ENCODE measurements at places on chromosomes 3 and 15.

- no peak for DNase-seq
Observed at GRCh38 chr15:88470625-88471372, 3.3 kb downstream of the MRPS11 start.

DNA sequence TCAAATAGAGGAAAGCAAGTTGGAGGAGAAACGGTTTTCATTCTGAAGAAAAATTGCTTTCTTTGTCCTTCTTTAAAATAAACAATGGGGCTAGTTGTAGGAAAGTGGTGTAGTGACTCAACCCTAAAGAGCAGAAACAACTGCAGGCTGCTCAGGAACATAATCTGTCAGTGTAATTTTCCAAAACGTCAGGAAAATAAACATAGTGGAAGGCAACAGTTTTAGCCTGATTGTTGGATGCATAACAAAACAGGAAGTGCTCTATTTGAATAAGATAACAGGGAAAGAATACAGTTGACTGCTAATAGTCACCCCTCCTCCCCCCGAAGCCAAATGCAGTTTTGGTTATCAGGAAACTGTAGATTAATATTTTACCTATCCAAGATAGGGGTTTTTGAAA, 167.6 kb downstream of the ECT2 start:
- DNase-seq: no peak

- no peak for DNase-seq
Observed at GRCh38 chr3:107800710-107801109, 277.9 kb downstream of the BBX start.

- no peak for DNase-seq
Observed at GRCh38 chr15:95812491-95812890, 518.0 kb upstream of the NR2F2 start.

- DNase-seq: no peak
Observed at GRCh38 chr15:66891776-66892175, 173.6 kb upstream of the SMAD3 start.

GRCh38 chr3:93983408-93983807, 3.5 kb downstream of the ARL13B start:
- no peak for DNase-seq

DNA sequence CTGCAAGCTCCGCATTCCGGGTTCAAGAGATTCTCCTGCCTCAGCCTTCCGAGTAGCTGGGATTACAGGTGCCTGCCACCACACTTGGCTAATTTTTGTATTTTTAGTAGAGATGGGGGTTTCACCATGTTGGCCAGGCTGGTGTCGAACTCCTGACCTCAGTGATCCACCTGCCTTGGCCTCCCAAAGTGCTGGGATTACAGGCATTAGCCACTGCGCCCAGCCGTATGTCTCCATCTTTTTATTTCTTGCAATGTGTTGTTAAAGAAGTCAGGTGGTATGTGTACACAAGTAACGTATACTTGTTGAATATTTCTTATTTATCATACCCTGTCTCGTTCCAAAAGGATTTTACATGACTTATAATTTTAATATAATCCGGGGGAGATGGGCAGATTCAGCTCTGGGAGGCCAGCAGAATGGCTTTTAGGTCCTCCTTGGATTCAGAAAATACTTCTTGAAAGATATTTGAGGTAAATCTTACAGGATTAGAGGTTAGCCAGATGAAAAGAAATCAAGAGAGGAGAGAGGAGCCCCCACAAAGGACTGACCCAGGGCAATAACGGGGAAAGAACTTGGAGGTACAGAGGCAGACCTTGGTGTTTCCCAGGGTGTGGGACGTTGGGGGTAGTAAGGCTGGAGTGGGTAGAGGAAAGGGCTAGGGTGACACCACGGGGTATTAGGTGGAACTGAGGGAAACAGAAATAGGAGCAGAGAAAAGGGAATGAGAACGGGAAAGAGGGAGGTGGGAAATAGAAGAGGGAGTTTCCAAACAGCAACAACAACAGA, 27.2 kb upstream of the MUC20 start:
- DNase-seq: no peak

DNA sequence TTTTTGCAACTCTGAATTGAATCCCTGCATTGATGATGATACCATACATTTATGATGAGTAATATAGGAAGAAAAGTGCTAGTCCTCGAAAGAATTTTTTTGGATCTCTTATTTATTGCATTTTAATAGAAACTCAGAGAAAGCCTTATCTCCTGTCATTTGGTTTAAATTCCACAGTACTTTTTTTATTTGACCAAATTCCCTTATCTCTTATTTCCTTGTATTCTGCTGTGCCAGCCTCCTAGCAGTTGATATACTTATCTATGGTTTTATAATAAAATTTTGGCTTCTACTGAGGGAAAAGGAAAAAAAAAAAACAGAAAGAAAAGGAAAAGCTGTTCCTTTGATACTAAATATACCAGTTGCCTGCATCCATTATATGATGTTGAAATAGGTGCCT, 535.1 kb upstream of the NR2F2 start:
- DNase-seq: no peak

DNA sequence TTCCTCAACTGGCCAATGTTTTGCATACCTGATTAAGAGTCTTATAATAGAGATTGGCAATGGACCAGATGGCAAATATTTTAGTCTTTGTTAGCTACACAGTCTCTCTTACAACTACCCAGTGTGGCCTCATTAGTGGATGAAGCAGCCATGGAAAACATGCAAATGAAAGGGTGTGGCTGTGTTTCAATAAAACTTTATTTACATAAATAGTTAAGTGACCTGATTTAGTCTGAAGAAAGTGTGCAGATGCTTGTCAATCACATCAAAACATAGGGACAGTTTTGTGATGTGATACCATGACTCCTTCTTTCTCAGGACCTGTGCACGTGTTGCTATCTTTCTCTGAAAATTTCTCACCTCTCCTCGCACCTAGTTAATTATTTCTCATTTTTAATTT, 309.8 kb upstream of the GRM7 start:
- no peak for DNase-seq

- DNase-seq: no peak
Observed at GRCh38 chr15:28901987-28902745, 16.4 kb downstream of the APBA2 start.

DNA sequence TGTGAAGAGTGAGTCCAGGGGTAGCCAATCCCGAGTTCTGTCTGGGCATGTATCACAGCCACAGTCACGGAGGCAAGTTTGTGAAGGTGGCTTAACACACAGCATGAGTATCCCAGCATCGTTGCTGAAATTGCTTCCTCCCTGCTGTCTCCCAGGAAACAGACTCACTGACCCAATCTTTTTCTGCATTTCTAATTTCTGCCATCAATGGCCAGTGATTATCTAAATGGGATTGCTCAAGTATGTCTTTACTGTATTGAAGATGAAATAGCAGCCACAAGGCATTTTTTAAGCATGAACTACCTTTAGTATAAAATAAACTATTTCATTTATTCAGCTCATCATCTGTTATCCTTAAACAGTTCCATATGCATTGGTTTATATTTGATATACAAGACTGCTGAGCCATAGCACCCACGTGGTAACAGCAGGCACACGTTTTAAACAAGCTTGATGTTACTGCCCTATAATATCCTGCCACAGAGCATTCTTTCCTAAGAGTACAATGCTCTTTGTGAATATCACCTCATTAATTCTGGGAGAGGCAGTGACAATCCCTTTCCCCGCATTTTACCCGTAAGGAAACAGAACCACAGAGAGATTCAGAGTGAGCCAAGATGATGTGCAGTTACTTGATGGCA, 276.6 kb upstream of the THBS1 start:
- no peak for DNase-seq

DNA sequence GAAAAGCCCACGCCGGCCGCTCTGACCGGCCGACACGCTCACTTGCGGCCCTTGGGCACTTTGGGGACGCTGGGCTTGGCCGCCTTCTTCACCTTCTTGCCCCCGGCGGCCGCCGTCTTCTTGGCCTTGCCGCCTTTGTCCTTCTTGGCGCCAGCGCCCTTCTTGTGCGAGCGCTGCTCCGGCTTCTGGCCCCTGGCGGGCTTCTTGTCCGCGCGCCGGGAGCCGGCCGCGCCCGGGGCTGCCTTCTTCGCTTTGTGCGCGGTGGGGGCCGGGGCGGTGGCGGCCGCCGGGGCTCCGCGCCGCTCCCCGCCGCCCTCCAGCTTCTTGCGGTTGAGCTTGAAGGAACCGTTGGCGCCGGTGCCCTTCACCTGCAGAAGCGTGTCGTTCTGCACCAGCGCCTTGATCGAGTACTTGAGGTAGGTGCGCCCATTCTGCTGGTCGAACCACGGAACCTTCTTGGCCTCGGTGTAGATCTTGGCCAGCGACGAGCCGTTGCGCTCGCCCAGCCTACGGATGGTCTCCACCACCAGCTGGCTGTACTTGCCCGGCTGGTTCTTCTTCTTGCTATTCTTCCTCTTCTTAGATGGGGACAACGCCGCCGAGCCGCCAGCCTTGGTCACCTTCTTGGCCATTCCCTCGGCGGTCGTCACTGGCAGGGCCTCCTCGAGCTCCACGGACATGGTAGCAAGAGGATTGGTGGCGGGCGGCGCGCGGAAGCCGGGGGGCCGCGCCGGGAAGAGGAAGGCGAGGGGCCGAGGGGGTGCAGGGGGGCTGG, 36.7 kb downstream of the HMCES start:
- DNase-seq: no peak

GRCh38 chr3:139353920-139354556, 10.2 kb downstream of the MRPS22 start:
- no peak for DNase-seq

DNA sequence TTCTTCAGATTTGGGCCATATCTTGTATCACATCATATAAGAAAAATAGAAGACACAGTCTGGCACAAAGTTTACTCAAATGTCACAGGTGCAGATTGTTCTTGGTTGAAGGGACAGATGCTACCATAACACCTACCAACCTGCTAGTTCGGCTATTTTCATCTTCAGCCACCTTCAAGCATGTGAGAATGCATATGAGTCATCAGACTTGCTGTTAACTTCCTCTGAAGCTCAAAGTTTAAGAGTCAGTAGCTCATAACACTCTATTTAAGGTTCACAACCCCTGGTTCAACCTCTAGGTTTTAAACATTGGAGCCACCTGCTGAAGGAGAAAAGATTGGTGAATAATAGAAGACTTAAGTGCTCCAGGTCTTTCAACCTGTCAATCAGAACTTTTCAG, 522.8 kb downstream of the NLGN1 start:
- no peak for DNase-seq

GRCh38 chr3:45181496-45181895, 35.3 kb upstream of the CDCP1 start:
- no peak for DNase-seq

DNA sequence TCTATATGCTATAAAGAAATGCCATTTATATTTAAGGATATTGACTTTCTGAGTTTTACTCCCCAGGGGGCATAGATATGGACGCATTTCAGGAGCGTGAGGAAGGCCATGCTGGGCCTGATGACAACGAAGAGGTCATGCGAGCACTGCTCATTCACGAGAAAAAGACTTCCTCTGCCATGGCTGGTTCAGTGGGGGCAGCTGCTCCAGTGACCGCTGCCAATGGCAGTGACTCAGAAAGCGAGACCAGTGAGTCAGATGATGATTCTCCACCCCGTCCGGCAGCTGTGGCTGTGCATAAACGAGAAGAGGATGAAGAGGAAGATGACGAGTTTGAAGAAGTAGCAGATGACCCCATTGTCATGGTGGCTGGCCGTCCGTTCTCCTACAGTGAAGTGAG, 38.4 kb downstream of the GTF2E1 start:
- DNase-seq: no peak

DNA sequence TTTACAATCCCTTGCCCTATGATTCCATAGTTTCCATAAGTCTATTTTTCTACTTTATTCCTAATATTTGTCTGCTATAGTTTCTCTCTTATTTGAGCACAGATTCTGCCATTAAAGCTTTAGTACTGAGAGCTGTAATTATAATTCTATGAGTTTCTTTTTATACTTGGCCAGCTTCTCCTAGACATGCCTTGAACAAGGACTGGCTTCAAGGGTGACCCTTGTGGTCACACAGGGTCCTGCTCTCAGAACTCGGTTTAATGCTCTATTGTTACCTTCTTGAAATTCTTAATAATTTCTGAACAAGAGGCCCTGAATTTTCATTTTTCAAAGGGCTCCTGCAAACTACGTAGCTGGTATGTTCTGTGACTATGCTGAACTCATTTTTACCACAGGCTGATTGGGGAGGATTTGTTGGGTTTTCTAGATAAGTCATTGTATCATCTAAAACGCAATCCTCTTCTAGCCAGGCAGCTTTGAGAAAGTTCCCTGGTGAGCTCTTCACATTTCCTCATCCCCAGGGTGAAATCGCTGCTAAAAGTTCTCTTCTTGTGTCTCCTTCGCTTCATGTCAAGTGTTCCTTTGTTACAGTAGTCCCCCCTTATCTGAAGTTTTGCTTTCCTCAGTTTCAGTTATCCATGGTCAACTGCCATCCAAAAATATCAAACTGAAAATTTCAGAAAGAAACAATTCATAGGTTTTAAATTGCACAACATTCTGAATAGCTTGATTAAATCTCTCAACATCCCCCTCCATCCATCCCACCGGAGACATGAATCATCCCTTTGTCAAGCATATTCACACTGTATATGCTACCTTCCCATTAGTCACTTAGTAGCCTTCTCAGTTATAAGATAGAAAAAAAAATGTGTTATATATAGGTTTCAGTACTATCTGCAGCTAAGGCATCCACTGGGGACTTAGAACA, 12.6 kb upstream of the PLCL2 start:
- no peak for DNase-seq

DNA sequence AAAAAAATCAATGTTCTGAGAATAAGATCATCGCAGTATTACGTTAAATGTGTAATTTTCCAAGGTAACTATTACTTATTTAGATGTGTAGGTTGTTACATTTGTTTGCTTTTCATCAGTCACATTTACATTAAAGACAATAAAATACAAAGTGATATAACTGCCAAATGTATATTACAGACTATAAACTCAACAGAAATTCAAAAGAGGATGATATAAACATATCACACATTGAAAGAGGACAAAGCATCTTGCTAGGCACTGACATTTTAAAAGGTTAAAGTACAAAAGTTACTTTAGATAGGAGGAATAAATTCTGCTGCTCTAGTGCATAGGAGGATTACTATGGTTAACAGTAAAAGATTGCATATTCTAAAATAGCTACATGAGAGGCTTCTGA, 16.1 kb downstream of the VGLL4 start:
- no peak for DNase-seq

DNA sequence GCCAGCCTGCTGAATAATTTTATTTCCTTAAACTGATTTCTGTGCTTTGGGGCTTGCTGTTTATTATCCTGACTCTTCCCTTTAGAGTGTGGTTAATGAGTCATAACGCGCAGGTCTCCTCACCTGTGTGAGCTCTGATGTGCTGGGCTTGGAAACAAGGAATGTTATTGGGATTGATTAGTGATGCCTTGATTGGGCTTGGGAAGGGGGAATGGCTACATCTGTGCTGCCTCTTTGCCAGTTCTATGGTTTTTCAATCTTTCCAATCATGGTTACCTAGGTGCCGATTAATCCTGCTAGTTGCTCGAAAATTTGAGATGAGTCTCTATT, 161.0 kb downstream of the THSD4 start:
- no peak for DNase-seq

GRCh38 chr15:26767169-26767670, 5.6 kb downstream of the GABRB3 start:
- no peak for DNase-seq

DNA sequence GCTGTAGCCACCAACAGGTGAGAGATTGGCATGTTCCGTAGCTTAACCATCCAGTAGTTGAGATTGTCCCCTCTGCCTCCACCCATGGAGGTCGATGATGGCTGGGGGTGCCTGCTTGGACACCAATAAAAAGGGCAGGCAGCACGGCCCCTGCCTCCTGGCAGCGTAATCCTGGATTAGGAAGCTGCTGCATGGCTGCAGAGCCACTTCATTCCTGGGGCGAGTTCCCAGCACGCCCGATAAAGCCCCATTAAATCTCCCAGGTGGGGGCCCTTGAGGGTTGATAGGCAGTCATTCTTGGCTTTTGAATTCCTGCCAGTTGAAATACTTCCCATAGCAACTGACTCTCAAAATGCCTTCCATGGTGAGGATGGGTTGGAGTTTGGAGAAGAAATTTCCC, 67.8 kb downstream of the PLXNA1 start:
- no peak for DNase-seq
